Urinary bladder (tissue), 4 donors: ENCODE measurements at places on chromosomes 1 and 21. TPM values are rescaled to one million over a fixed set of nuclear protein-coding genes. Genes with fewer than 3 reads are reported as not detected.

The OR2T33 gene
- not detected for polyA plus RNA-seq

The KCNA2 gene
- polyA plus RNA-seq = 0.32 TPM

The KRTAP13-2 gene
- not detected for polyA plus RNA-seq

The FLG2 gene
- polyA plus RNA-seq = not detected

The HOOK1 gene
- 0.63 TPM for polyA plus RNA-seq

The ICOSLG gene
- 1.3 TPM for polyA plus RNA-seq

- no peak for DNase-seq
Measured at GRCh38 chr1:63789856-63790605, 16.2 kb downstream of the ROR1 start.

GRCh38 chr1:209150114-209150513, 433.4 kb upstream of the CAMK1G start:
- DNase-seq = no peak

DNA sequence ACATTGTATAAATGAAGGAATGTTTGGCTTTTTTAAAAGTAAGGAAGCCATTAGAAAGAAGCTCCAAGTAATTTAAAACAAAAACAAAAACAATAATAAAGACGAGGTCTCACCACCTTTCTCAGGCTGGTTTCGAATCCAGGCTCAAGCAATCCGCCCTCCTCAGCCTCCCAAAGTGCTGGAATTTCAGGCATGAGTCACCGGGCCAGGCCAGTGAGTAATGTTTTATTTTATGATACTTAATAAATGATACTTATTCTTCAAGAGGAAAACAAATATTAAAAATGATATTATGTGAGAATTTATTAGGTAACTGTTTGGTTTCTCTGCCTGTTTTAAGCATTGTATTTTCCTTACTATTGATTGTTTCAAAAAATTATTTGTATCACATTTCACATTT, 201.4 kb upstream of the BRINP3 start:
- DNase-seq = no peak

DNA sequence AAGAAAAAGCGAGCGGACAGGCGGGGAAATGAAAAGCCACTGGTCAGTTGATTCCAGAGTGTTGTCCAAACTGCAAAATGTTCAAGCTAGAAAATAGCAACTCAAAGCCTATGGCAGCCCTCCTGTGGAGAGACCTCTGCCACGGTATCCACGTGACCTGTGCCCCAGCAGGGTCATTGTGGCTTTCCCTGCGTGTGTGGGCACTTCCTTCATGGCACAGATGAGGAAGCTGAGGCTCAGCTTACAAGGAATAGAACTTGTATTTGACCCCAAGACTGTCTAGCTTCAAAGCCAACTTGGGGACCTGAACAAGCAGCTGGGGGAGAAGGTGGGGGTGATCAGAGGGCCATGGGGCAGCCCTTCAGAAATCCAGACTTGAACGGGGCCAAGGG, 15.6 kb upstream of the PLEKHG5 start:
- DNase-seq = no peak

GRCh38 chr1:30679201-30679975, 44.0 kb downstream of the MATN1 start:
- DNase-seq = no peak

GRCh38 chr1:174359454-174359805, 88.3 kb upstream of the GPR52 start:
- DNase-seq = no peak

DNA sequence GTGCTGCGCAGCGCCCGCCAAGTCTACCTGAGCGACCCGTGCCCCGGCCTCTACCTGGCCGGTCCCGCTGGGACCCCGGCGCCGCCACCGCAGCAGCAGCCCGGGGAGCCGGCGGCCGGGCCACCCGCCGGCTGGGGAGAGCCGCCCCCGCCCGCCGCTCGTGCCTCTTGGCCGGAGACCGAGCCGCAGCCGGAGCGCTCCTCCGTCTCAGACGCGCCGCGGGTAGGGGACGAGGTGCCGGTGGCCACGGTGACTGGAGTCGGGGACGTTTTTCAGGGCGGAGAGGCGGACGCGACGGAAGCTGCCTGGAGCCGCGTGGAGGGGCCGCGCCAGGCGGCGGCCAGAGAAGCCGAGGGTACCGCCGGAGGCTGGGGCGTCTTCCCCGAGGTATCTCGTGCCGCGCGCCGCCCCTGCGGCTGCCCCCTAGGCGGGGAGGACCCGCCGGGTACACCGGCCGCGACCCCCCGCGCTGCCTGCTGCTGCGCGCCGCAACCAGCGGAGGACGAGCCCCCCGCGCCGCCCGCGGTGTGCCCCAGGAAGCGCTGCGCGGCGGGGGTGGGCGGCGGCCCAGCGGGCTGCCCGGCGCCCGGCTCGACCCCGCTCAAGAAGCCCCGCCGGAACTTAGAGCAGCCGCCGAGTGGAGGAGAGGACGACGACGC, 646 bp downstream of the IER5 start:
- DNase-seq = no peak

DNA sequence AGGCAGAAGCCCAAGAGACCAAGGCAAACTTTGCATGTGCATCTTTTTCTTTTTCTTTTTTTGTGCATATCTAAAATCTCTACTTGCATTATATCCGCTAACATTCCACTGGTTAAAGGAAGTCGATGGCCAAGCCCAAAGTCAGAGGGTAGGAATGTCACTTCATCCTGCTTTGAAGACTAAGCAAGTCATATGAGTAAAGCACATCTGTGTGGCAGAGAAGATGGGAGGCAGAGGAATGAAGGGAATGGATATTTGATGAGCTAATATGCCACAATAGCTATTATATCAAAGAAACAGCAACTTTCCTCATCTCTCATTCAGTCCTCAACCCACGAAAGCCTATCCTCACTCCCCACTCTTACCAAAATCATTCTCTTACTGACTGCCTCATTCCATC, 59.3 kb downstream of the RNF220 start:
- DNase-seq = no peak

DNA sequence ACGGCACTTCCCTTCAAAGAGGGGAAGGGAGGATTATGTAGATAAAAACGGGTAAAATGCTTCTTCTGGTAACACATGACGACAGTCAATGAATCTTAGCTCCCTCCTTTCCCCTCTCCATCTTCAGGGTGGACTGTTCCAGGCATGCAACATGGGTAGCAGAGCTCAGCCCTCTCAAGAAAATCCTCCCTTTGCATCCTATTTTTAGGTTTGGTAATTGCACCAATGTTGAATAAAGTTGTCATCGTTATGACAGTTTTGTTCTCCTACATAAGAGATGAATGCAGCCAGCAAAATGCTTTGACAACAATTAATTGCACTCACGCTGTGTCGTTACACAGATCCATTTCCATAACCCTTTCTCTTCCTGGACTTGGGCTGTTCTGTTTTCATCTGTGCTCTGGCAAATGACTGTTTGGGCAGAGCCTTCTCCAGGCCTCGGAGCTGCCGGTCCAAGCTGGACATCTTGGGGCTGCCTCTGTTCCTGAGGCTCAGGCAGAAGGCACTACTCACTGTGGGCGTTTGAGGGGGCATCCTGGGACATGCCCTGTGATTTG, 127.6 kb downstream of the CNIH3 start:
- no peak for DNase-seq

DNA sequence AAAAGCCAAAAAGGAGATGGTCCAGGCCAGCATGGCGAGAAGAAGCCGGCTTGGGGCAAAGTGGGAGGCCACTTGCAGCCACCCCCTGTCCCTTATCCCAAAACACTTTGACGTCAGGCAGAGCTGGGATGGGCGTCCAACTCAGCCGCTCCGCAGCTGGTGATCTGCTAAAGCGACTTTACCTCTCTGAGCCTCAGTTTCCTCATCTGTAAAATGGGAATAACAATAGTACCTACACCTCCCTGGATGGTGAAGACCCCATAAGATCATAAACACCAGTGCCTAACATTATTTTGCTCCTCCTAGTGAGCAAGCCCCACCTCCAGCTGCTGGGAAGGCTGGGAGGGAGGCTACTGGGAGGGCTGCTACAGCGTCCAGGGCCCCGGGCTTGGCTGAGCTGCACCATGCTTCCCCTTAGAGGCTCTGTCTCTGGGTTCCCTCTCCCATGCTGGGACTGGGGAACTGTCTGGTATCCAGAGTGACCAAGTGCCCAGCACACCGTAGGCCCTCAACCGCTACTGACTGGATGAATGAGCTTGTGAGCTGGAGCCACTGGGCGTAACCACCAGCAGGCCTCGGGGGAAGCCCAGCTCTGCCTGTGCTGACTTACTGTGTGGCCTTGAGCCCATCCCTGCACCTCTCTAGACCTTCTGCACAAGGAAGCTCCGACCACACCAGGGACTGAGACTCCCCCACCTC, 18.3 kb downstream of the IFFO2 start:
- no peak for DNase-seq

DNA sequence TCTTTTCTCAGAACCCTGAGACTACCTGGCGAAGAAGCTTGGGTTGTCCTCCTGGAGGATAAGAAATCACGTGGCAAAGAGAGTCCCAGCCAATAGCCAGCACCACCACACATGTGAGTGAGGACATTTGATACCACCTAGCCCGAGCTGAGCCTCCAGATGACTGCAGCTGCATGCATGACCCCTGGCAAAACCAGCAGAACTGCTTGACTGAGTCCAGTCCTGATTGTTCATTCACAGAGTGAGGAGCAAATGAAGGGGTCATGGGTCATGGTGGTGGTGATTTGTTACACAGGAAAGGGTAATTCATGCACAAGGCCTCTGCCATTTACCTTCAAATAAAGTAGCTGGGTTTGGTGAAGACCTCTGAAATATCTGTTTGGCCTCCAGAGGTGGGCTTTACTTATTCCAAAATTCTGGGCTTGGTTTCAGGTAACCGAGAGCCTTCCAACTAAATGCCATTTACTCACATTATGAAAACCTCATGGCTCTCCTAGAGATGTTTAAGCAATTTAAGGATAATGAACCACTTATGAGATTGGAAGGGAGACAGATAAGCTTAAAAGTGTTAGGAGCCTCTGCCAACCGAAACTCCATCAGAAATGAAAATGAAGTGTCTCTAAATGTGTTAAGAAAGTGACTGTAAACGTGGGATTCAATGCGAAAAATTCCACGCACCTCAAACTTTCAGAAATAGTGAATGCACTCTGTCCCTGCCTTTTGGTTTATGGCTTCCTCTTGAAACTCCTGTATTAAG, 163.3 kb downstream of the SLC35F3 start:
- DNase-seq = no peak

GRCh38 chr1:41175546-41175945, 66.6 kb downstream of the SCMH1 start:
- DNase-seq = no peak

DNA sequence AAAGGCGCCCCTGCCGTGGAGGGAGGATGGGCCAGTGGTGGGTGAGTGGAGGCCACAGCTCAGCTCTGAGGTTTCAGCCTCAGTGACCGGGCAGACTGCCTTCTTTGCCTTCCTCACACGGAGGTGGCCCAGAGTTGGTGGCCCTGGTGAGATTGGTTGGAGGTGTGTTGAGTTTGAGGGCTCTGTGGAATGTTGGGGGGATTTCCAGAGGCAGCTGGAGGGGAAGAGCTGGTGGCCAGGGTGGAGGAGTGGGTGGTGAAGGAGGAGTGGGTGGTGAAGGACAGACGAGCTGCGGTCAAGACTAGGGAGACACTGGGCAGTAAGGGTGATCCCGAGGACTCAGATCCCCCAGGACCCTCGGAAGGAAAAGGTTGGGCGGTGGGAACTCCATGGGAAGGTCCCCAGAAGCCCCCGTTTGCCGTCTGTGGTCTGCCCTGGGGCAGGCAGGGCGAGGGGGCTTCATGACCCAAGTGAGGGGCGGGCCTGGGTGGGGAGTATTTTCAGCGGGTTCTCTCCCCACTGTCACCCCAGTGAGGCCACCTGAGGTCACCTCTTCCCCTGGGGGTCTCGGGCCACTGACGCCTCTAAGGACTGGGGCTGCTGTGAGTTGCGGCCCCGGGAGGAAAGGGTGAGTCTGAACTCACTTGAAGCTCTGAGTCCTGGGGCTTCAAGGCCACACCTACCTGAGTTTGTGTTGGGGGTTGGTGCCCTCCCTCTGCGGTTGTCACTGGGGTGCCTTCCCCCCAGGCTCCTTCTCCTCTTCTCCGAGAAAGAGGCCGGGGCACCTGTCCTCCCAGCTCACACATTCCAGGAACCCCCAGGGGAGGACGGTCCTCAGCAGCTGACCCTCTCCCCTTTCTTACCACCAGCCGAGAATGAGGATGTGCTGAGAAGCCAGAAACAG, 22.7 kb upstream of the PIK3CD start:
- no peak for DNase-seq

GRCh38 chr1:222912730-222913129, 97.9 kb downstream of the DISP1 start:
- no peak for DNase-seq

DNA sequence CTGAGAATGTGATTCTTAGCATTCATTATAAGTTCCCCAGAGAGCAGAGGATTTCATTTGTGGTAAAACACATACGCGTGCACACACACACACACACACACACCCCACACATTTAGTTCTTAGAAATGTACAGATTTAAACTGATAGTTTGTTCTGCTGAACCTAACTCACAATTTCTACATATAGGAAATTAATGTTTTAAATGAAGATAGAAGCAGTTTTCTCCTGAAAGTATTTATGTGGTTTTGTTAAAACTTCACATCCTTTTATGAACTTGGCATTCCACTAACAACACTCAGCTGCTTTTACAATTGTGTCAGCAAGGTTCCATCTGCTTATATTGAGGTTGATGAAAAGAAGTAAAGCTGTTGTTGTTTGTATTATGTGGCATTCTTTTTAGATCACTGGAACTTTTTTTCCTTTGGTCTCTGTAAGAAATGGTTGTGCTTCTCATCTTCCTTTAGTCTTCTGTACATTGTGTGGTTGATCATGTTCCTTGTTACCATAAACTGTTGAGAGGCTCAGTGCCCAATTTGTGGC, 41.6 kb downstream of the AK4 start:
- DNase-seq = no peak

DNA sequence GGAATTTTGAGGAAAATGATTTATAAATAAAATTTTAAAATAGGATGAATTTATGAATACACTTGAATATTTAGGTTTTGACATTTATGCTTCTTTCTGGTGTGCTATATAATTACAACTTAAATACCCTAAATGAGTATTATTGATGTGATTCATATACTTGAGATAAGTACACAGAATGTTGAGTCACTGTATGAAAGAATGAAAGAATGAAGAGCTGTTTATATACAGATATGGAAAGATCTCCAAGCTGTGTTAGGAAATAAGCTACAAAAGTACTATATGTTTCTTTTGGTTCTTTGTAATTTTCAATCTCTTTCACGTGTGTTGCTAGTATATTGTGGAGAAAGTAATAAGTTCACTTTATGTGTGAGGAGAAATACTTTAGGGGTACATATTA, 147.2 kb downstream of the RASAL2 start:
- no peak for DNase-seq

- DNase-seq = no peak
Measured at GRCh38 chr1:167705250-167705649, 16.5 kb upstream of the MPZL1 start.
